ENCODE measurements at places on chromosomes 16 and 17.

DNA sequence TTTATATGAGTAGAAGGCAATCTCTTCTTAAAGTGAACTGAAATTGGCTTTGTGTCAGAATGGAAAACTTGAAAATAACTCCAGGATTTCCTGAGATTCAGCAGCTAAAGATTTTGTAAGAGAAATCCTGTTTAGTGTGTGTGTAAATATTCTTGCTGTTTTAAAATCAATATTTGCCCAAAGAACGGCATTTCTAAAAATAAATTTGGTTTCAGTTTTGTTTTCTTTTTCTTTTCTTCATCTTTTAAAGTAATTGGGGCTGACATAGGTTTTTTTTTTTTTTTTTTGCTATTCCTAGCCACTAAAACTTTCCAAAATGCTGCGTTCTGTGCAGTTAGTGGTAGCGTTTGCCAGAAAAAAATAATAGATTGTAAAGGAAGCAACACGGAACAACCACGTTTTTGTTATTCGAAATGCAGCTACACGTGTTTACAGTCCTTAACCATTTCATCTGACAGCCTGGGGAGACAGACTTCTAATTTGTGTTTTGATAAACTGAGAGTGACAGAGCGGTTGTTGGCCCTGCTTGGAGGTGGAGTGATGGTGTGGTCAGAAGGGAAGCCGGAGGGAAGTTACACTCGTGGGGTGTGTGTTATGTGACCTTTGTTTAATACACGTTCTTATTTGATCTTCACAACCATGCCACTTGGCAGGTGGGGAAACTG, 21.6 kb upstream of the SMPD3 start:
- DNase-seq, result no peak

GRCh38 chr17:82053130-82053529, 1.4 kb downstream of the GPS1 start:
- no peak for DNase-seq

DNA sequence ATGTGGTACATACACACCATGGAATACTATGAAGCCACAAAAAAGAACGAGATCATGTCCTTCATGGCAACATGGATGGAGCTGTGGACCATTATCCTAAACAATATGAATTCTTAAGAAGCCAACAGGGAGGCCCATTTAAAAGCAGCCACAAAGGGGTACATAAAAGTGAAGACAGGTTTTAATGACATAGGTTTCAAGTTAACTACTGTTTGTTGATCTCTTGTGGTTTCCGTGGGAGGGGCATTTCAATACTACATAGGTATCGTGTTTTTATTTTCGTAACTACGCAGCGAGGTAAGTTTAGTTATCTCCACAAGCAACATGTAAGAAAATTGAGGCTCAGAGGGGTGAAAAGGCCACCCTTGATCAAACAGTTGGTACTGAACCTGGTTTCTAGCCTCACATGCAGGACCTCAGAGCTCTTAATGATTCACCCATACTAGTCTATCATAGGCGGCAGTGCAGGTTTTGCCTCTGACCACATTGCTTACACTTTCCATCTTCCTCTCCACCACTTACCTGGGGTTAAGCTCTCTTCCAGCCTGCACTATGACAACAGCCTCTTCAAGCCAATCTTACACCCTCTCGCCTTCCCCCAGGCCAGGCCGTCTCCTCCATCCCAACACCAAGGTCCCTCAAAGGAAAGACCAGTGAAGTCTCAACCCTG, 534.1 kb upstream of the HSBP1 start:
- no peak for DNase-seq

DNA sequence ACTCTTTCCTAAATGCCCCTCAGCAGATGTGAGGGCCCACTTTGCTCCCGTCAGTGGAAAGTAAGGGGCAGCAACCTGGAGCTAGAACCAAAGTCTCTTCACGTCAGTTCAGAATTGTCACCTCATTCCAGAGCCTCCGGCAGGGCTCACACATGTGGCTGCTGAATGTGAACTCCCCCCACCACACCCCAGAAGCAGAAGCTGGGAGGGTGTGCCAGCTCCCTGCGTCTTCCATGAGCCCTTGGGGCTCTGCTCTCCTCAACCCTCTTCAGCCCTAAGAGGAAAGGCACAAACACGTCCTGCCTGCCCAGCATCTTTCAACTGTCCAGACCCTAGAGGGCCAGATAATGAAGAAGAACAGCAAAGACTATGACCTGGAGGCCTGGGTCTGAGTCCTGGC, 105.3 kb downstream of the SALL1 start:
- DNase-seq, result no peak

DNA sequence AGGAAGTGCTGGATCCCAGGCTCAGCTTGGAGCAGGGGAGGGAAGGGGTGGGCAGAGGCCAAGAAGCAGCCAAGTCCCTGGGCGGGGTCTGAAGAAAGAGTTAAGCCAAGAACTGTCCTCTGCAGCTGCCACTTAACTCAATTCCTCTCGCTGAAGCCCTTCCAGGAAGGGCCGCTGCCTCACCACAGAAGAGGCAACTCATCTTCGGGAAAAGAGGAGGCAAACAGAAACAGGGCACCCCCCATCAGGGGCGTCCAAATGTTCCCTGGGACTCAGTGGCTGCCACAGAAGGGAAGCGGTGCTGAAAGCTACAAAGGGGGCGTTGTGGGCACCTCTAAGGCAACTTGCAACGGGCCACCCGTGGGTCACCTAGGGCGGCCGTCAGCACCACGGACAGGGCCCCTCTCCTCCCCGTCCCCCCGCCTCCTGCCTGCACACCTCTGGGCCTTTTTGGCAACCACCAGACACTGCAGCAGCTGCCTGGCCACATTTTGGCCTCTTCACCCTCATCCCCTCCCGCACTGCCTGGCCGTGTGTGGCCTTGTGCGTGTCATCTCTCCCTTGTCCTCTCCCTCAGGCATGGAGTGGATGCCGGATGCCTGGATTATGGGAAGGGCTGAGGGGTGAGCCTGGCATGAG, 2.5 kb downstream of the TLCD3B start:
- DNase-seq, result no peak

GRCh38 chr16:58413359-58413758, 21.1 kb downstream of the GINS3 start:
- no peak for DNase-seq

DNA sequence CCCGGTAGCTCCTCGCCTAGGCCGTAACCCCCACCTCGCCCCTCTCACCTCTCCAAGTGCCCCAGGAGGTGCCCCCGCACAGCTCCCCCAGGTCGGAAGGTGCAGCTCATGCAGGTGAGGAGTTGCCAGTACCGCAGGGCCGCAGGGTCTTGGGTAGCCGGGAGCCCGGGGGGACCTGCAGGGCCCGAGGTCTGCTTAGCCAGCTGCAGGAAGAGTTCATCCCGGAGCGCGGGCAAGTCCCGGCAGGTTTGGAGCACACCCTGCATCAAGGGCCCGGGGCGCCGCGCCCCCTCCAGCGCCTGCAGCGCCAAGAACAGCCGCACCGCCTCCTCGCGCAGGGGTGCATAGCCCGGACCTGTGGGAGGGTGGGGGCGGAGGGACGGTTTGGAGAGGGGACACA, 4.8 kb downstream of the PLEKHH3 start:
- no peak for DNase-seq

- DNase-seq, result peak; percentile 13
Measured at GRCh38 chr17:31869797-31870568, 10.9 kb upstream of the COPRS start.

- DNase-seq, result no peak
Measured at GRCh38 chr17:28018439-28019070, 23.9 kb upstream of the NLK start.

- no peak for DNase-seq
Measured at GRCh38 chr17:78601577-78602190, 24.5 kb upstream of the DNAH17 start.

- DNase-seq, result no peak
Measured at GRCh38 chr17:20118280-20118679, 109.1 kb downstream of the SPECC1 start.
